Activated CD4-positive, alpha-beta T cell treated with anti-CD3 and anti-CD28 coated beads, Interleukin-2, amount 50 U/mL, for 1 hour (primary cell): ENCODE measurements at places on chromosomes 16 and 17.
A peak's percentile ranks its signal among the peaks of the same experiment; 100 is the strongest.

DNA sequence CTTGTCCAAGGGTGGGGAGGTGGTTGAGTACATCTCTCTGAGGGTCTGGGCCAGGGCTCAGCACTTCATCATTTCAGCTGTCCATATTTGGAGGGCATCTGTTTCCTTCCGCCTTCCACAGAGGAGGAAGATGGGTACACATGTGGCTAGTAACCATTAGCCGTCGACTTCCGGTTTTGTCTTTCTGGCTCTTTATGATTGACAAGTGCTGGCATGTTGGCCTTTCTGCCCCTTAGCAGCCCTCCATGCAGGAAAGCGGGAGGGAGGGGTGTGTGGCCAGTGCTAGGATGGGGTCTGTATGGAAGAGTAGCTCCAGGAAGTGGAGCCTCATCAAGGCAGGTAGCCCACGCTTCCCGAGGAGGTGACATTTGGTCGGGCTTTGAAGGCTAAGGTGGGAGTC lies 69.6 kb downstream of the RAI1 start:
- no peak for DNase-seq

- no peak for DNase-seq
These were observed 14.7 kb upstream of the SEZ6 start for GRCh38 chr17:29020576-29020975.

- DNase-seq = no peak
These were observed 297.5 kb downstream of the XYLT1 start for GRCh38 chr16:17173281-17173680.

DNA sequence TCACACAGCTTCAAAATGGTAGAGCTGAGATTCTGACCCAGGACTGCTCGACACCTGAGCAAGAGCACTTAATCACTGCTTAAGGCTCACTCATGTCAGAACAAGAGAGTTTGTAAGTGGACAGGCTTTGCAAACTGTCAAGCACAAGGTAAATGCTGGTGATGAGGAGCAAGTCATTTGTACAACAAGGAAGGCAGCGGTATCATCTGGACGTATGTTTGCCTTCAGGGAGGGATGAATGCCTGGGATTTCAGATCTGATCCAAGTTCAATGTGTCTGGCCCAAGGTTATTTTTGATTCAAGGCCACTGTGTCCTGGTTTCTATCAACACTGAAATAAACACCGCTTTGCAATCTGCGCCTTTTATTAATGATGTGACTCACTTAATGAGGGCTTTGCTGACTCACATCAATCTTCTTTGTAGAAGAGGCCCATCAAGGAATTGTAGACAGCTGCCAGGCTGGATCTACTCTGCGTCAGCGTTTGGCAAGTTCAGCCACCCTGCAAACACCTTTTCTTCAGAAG lies 174.4 kb upstream of the HS3ST3A1 start:
- no peak for DNase-seq

DNA sequence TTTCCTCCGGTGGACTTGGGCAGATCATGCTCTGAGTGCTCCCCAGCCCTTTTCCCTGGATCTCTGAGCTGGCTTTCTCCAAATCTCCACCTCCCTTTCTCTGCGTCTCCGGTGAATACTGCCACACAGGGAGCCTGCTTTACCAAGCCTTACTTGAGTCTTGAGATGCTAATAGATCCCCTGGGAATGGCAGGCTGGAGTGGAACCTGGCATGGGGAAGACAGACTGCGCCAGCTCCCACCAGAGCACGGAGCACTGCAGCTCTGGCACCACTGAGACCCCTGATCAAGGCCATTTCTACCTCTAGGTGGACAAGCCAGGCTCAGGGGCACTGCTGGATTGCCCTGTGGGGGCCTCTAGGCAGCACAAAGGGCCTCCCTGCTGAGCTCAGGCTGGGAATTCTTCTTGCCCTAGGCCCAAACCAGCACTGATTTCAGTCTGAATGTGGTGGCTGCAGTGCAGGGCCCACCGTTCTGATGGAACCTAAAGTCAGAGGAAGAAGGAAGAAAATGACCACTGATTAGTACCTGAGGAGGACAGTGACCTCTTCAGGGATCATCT lies 74.3 kb upstream of the CRHR1 start:
- no peak for DNase-seq

DNA sequence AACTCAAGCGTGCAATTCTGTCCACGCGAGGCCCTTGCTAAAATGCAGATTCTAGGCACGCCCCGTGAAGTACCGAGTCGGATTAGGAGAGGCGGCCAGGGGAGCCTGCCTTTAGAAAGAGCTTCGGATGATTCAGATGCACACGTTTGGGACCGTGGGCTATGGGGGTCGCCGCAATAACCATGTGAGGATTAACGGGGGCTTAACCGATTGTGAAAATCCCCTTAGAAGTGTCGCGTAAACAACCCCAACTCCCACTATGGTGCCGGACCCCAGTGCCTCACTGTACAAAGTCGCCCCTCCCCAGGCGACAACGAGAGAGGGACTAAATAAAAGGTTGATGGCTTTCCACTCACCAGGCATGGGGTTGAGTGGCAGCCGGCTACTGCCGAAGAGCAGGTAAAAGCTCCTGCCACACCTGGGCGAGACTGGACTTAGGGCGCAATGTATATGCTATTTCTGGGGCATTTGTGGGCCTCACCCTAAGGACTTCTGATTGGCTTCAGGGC lies 635 bp upstream of the SP2 start:
- DNase-seq = peak; percentile 9

GRCh38 chr16:17585449-17586074 lies 114.8 kb upstream of the XYLT1 start:
- DNase-seq = no peak

GRCh38 chr17:58344047-58344790 lies 7.8 kb downstream of the SUPT4H1 start:
- peak; percentile 80 for DNase-seq

DNA sequence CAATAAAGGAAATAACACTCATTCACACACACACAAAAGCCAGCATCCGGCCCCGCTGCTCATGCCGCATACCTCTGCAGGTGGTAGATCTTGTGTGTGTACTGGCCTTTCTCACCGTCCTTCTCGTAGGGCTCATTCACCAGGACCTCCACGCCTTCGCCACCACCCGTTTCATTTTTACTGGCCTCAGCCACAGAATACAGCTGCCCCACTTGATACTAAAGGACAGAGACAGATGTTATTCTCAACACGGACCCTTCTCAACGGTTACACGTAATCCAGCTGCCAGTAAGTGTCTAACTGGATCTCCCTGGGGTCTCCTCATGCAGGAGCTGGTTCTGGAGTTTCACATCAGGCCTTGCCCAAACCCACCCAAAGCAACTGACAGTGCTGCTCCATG lies 9.7 kb downstream of the PITPNA start:
- DNase-seq = no peak

GRCh38 chr17:73189417-73190099 lies 3.3 kb upstream of the COG1 start:
- DNase-seq = no peak

- DNase-seq = no peak
These were observed 2.4 kb downstream of the CD2BP2 start for GRCh38 chr16:30352488-30353401.

DNA sequence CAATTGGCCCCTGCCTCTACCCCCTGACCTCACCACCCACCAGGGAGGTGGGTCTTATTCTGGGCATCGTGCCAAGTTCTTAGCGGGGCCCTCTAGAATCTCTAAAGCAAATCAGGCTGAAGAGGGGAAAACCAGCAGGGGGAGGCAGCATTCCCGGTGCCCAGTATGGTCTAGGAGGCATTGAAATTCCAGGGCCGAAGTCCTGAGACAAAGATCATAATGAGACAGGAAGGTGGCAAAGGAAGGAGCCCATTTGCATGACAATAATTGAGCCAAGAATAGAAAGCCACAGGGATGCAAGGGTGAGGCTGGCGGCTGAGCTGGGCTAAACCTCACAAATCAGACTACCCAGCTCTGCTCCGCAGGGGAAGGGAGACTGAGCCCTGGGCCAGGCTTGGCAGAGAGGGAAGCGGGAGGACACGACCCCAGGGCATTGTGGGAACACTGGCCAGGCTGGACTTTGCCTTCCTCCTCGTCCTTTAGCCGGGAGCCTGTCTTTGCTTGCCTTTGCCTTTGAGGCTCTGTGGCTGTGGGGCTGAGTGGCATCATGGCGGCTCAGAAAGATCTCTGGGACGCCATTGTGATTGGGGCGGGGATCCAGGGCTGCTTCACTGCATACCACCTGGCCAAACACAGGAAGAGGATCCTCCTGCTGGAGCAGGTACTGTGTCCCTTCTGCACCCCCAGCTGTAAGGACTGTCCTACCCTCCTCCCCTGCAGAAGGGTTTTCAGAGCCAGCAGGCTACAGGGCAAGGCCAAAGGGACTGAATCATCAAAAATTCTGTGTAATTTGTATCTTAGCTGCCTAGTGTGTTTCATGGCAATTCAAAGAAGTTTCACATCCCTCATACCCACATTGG lies at the start of gene PIPOX:
Gene PIPOX (plus strand): TSS at position 463 of the 860 bp plus-strand sequence. CDS start 85 bp downstream, at position 548.
- DNase-seq = no peak

- DNase-seq = no peak
These were observed 12.8 kb downstream of the ADGRG3 start for GRCh38 chr16:57680842-57681375.

- DNase-seq = no peak
These were observed 12.1 kb downstream of the CYB561 start for GRCh38 chr17:63433746-63434591.

GRCh38 chr16:13068912-13069583 lies 167.7 kb downstream of the SHISA9 start:
- DNase-seq = no peak

GRCh38 chr17:7717756-7718350 lies 309 bp downstream of the DNAH2 start:
- no peak for DNase-seq

GRCh38 chr17:32484628-32485027 lies 2.2 kb upstream of the CDK5R1 start:
- DNase-seq = no peak

DNA sequence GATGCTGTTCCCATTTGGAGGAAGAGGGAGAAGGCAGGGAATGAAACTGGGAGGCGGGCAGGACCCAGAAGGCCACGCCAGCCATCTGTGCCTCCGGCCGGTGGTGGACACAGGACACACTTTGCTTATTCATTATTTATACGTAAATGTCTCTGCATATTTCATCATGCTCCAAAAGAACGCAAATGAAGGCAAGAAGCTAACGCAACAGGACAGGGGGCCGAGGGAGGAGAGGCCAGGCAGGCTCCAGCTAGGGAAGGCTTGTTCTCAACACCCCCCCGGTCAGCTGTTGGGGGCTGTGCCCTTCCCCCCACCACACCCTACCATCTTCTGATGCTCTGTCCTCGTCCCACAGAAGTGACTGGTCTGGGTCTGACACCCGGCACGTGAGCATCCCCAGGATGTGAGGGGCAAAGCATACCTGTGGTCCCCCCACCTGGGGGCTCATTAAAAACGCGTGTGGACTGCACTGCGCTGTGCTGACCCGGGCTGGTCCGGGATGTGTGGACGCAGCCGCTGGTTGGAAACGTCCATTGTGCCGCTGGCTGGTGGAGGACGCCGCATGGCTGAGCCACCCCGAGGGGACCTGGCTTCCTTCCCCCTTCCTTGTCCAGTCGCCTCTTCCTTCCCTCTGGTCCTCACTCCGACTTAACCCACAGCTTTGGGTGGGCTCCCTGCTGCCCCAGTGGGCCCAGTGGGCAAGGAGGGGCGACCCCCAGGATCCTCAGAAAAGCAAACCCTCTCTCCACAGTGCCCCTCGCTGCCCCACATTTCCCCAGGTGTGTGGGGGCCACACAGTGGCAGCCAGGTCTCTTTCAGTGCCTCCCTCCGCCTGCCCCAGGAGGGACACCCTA lies 46.4 kb upstream of the ENPP7 start:
- DNase-seq = no peak

DNA sequence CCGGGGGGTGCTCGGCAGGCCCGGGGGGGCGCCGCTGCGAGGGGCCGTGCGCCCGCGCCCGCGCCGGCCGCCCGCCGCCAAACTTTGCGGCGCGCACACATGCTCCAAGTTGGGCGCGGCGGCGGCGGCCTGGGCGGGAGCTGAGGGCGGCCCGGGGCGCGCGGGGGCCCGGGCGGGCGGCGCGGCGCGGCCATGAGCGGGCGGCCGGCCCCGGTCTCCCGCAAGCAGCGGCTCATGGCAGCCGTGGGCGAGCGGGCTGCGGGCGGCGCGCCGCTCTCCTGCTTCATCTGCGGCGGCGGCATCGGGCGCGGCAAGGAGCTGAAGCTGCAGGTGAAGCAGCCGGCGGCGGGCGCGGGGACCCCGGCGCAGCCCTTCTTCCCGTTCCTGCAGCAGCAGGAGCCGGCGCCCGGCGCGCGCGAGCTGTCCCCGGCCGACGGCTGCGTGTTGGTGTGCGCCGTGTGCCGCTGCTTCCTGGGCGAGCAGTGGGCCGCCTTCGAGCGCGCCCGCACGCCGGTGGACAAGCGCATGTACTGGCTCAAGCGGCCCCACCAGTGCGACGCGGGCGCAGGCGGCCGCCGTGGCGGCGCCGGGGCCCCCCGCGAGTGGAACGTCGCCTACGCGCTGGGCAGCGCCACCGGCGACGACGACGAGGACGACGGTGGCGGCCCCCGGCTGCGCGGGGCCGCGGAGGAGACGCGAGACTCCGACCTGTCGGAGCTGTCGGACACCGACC lies 57.2 kb upstream of the CIBAR2 start:
- DNase-seq = no peak
